ENCODE measurements at places on chromosomes 12 and 14. TPM values are rescaled to one million over a fixed set of nuclear protein-coding genes. Genes with fewer than 3 reads are reported as not detected.

DNA sequence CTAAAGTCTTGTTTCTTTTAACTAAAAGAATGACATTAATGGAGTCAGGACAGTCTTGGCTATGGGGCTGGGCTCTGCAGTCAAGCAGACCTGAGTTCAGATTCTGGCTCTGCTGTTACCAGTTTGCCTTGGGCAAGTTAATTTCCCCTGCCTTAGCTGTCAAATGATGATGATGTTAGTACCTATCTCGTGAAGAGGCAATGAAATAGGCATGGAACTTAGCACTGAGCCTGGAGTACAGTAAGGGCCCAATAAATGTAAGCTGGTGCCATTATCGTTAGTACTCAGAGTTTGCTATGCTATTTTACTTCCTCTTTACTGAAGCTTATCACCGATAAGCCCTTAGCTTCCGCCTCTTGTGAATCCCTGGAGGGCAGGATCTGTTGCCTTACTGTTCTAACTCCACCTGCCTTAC is 8.5 kb downstream of the FBXW8 start:
- no peaks in the 10 kb centered on the region for H3K36me3 ChIP-seq
- H3K4me1 ChIP-seq, result peaks cover 24% of the 10 kb centered on the region
- no peaks in the 10 kb centered on the region for H3K27me3 ChIP-seq
- H3K4me3 ChIP-seq, result no peak overlapping the region
- peak overlapping the region; percentile 83 for H3K27ac ChIP-seq
- DNase-seq, result no peak

DNA sequence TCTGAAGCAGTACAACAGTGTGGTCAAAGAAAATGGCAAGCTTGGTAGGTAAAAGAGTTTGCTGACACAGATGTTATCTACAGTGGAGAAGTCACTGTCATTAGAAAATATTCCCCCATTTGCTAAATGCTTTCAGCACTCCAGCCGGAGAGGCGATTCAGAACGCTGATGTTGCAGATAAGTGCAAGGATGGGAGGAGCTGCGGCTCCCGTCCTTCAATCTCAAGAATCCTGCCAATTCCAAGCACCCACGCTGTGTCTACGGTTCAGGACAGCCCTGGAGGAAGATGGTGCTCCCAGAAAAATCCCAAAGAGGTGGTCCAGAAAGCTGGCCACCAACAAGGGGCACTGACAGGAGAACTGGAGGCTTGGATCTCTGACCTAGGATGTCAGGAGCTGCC is 79.1 kb downstream of the ZFP36L1 start:
- H3K27me3 ChIP-seq, result no peaks in the 10 kb centered on the region
- no peak for DNase-seq
- no peak overlapping the region for H3K4me3 ChIP-seq
- no peaks in the 10 kb centered on the region for H3K36me3 ChIP-seq
- H3K27ac ChIP-seq, result no peak overlapping the region
- no peaks in the 10 kb centered on the region for H3K4me1 ChIP-seq

GRCh38 chr12:127292736-127293135 is 974.2 kb upstream of the TMEM132C start:
- no peaks in the 10 kb centered on the region for H3K27me3 ChIP-seq
- no peaks in the 10 kb centered on the region for H3K36me3 ChIP-seq
- H3K4me1 ChIP-seq, result no peaks in the 10 kb centered on the region
- no peak for DNase-seq
- H3K4me3 ChIP-seq, result no peak overlapping the region

GRCh38 chr14:76708028-76708427 is 53.2 kb upstream of the VASH1 start:
- H3K36me3 ChIP-seq, result no peaks in the 10 kb centered on the region
- DNase-seq, result no peak
- H3K27ac ChIP-seq, result no peak overlapping the region
- no peak overlapping the region for H3K4me3 ChIP-seq

DNA sequence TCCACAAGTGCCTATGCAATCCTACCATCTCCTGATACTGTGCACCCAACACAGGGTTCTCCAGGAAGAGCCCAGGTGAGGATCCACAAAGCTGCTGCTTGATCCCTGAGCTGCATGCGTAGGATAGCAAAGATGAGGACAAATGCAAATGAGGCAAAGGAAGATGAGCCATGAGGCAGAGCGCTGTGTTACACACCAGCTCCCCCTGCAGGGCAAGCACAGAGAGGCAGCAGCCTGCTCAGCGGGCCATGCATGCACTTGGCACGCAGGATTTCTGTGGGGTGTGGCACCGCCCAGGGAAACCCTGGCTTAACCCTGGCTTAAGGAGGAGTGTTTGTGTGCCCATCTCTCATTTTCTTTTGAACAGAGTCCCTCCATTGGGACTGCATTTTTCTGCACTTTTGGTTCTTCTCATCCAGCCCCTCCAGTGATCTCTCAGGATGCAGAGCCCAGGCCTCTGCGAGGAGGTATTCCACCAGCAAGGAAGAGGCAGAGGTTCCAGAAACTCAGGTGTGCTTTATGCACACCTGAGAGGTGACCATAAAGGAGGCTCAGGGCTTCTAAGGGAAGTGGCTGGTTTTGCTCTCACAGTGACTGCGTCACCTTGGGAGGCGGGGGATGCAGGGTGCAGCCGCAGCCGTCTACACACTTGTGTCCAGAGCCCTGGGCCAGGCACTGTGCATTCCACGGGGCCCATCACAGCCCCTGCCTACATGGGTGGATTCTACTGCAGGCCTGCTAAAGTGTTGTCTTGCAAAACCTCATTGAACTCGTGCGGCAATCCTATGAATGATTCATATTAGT is 973.3 kb upstream of the TMEM132C start:
- DNase-seq, result peak; percentile 9
- no peak overlapping the region for H3K4me3 ChIP-seq
- H3K27me3 ChIP-seq, result no peaks in the 10 kb centered on the region
- H3K27ac ChIP-seq, result no peak overlapping the region
- no peaks in the 10 kb centered on the region for H3K36me3 ChIP-seq

Gene ZNF10
- 27.8 TPM for total RNA-seq

- H3K4me3 ChIP-seq, result no peak overlapping the region
- no peaks in the 10 kb centered on the region for H3K36me3 ChIP-seq
- peaks cover 17% of the 10 kb centered on the region for H3K27me3 ChIP-seq
These were observed 1.2 kb downstream of the KIF26A start for GRCh38 chr14:104139460-104140212.

Gene BLOC1S1
- 249 TPM for total RNA-seq

DNA sequence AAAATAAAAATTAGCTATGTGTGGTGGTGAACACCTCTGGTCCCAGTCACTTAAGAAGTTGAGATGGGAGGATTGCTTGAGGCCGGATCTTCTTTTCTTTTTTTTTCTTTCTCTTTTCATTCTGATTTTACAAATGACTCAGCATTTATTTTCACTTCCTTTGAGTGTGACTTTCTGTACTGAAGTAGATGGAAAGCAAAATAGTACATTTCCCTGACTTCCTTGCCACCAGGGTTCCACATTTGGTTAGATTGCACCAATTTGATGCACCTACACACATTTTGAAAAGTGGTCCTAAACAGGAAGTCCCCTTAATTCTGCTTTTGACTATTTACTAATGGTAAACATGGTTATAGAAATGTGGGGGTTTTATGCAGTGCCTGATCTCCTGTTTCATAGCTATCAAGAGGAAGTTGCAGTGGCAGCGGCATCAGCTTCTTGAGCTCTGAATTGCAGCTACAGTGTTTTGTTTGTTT is 13.0 kb upstream of the LEMD3 start:
- H3K27ac ChIP-seq, result no peak overlapping the region
- DNase-seq, result no peak
- H3K36me3 ChIP-seq, result no peaks in the 10 kb centered on the region
- H3K27me3 ChIP-seq, result no peaks in the 10 kb centered on the region
- no peaks in the 10 kb centered on the region for H3K4me1 ChIP-seq

GRCh38 chr12:108442910-108443309 is 72.2 kb upstream of the FICD start:
- no peak for DNase-seq
- no peaks in the 10 kb centered on the region for H3K27me3 ChIP-seq
- no peaks in the 10 kb centered on the region for H3K4me1 ChIP-seq
- H3K36me3 ChIP-seq, result no peaks in the 10 kb centered on the region

Gene SFSWAP
- total RNA-seq, result 50.8 TPM

GRCh38 chr12:2924019-2924418 is 33.3 kb downstream of the TULP3 start:
- H3K4me3 ChIP-seq, result no peak overlapping the region
- H3K27me3 ChIP-seq, result no peaks in the 10 kb centered on the region
- H3K36me3 ChIP-seq, result peaks cover 12% of the 10 kb centered on the region
- no peak overlapping the region for H3K27ac ChIP-seq

Gene ZC2HC1C
- total RNA-seq, result 8.3 TPM

Gene HSPB8
- total RNA-seq, result 73.9 TPM

DNA sequence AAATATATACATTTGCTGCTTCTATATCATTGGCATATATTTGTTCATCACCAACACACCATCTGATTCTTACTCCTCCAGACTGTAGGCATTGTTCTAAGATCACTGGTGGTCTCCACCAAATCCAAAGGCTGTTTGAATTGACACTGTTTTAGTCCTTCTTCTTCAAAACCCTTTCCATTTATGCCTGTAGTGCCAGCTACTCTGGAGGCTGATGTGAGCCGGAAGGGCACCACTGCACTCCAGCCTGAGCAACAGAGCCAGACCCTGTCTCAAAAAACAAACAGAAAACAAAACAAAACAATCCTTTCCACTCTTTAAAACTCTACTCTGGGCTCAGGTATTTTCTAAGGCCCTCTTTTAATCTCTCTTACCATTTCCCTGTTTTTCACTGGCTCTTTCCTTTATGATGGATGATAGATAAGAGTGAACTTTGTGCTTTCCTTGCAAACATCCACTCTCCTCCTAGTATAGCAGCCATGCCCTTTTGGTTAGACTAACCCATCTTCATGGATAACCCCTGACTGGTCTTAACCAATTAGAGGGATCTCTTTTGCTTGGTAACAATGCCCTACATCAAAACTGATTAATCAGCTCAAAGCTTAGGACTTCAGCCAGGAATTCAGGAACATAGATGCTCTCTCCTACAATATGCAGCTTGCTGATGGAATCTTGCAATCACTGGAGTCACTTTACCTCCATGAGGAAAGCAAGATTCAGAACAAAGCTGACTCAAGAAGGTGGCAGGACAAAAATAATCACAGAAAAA is 24.9 kb downstream of the SPTSSA start:
- H3K4me1 ChIP-seq, result peaks cover 10% of the 10 kb centered on the region
- H3K4me3 ChIP-seq, result no peak overlapping the region
- H3K36me3 ChIP-seq, result no peaks in the 10 kb centered on the region
- H3K27ac ChIP-seq, result no peak overlapping the region
- no peaks in the 10 kb centered on the region for H3K27me3 ChIP-seq

DNA sequence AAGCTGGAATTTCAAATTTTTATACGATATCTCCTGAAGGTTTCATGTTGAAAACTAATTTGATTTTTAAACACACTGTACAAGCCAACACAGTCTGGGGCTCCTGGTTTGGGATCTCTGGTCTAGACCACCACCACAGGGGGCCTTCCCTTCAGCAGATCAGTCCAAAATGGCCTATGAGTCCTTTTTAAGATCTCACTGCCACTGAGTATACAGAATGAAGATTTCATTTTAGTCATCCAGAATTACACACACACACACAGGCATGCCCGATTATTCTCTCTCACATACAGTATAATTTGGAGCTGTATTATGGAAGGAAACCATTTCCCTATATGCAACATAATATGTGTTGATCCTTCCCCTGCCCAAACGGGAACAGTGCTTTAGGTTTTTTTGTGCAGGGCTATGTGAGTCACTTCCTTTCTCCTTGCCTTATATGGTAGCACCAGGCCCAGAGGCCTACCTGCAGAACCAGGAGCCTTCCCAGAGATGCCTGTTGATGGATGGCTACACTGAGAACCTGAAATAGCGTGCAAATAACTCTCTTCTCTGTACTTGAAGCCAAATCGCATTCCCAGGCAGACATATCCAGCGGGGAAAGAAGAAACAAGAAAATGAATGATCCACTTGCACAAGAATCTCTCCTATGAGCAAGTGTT is 28.1 kb upstream of the WNK1 start:
- H3K4me3 ChIP-seq, result no peak overlapping the region
- no peaks in the 10 kb centered on the region for H3K4me1 ChIP-seq
- H3K36me3 ChIP-seq, result no peaks in the 10 kb centered on the region
- H3K27me3 ChIP-seq, result no peaks in the 10 kb centered on the region

Gene KIF26A
- 6.2 TPM for total RNA-seq

DNA sequence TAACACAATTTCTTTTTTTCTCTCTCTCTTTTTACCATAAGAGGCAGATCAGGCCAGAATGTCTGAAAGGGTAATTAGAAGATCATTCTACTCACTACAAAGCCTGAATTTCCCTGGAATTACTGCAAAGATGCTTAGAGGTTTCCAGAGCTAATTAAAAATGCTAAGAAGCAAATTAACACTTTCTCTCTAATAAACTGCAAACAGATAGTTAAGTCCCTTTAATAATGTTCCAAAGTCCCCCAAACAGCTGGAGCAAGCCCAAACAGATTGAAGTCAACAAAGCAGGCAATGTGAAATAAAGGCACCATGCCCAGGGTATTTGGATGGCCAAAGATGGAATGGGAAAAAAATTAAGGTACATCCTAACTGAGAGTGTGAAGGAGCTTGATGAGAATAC is 208.8 kb upstream of the LRFN5 start:
- H3K4me3 ChIP-seq, result no peak overlapping the region
- H3K36me3 ChIP-seq, result no peaks in the 10 kb centered on the region
- no peak overlapping the region for H3K27ac ChIP-seq
- DNase-seq, result no peak

GRCh38 chr12:92759634-92760268 is 57.0 kb downstream of the PLEKHG7 start:
- no peaks in the 10 kb centered on the region for H3K27me3 ChIP-seq
- no peak for DNase-seq
- no peak overlapping the region for H3K4me3 ChIP-seq
- H3K27ac ChIP-seq, result no peak overlapping the region

DNA sequence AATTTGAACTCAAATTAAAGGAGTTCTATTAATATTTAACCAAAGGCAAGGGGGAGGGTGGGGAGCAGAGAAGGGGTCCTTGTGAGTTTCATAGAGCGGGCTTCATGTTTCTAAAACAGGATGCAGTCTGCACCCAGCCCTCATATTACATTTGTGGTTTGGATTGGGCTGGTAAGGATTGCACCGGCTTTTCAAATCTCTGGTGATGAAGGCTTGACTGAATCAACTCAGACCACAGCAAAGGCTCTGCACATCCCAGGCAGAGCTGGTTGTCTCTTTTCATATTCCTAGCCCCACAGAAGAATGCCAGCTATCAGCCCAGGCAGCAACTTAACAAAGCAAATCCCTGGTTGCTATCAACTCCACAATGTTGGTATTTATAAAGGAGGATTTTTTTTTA is 1221.4 kb downstream of the VRK1 start:
- H3K27me3 ChIP-seq, result no peaks in the 10 kb centered on the region
- no peak overlapping the region for H3K27ac ChIP-seq
- H3K4me3 ChIP-seq, result no peak overlapping the region
- no peaks in the 10 kb centered on the region for H3K36me3 ChIP-seq
- no peak for DNase-seq

DNA sequence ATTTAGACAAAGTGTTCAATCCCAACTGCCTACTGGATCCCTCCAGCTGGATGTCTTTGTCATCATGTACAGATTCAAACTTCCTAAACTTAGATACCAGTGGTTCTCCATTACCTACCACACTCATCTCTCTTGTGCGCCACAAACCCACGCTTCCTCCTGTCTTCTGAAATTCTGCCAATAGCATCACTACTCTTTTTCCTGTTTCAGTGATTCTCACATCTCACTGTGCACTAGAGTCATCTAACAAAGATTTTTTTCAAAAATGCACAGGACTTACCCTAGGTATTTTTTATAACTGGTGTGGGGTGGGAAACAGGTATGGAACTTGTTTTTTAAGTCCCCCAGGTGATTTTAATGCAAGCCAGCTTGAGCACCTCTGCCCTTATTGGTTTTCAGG is 5.9 kb downstream of the PSMB5 start:
- no peak overlapping the region for H3K4me3 ChIP-seq
- H3K4me1 ChIP-seq, result peaks cover 7% of the 10 kb centered on the region
- DNase-seq, result no peak
- H3K27ac ChIP-seq, result no peak overlapping the region
- peaks cover 37% of the 10 kb centered on the region for H3K36me3 ChIP-seq

All from thyroid gland (tissue), 4 donors.